ENCODE measurements at places on chromosomes 5 and 9. TPM values are rescaled to one million over a fixed set of nuclear protein-coding genes. Genes with fewer than 3 reads are reported as not detected.
A peak's percentile ranks its signal among the peaks of the same experiment; 100 is the strongest.

DNA sequence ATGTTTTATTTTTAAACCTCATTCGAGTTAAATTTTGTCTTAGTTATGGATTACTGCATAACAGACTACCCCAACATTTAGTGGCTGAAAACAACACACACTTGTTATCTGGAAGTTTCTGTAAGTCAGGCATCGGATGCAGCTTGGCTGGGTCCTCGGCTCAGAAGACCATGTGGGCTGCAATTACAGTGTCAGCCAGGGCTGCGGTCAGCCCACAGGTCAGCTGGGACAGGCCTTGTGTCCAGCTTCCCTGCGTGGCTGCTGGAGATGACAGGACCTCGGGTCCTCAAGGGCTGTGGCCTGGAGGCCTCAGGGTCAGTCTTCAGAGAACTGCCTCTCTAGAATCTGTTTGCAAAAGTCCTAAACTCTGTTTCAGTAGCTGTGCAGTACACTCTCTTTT lies 219.0 kb upstream of the IRX1 start:
- no peak for DNase-seq

- DNase-seq: no peak
These were observed 89.9 kb downstream of the PAM start for GRCh38 chr5:102845041-102845440.

DNA sequence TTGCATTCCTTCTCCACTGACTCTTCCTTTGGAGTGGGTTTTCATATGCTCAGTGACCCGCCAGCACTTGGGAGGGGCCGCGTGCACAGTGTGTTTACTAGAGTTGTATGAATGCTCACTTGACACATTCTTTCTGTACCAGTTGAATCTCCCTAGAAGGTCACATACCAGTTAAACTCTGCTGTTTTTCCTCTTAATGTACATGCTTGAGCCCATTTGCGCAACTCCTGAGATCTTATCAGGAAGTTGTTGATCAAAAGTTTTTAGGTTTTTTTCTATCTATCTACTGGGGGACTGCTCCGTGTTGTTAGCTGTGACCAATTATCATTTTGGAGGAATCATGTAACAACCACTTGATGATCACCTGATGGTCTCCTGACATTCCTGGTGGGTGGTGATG lies 392.7 kb downstream of the CDH9 start:
- DNase-seq: no peak

DNA sequence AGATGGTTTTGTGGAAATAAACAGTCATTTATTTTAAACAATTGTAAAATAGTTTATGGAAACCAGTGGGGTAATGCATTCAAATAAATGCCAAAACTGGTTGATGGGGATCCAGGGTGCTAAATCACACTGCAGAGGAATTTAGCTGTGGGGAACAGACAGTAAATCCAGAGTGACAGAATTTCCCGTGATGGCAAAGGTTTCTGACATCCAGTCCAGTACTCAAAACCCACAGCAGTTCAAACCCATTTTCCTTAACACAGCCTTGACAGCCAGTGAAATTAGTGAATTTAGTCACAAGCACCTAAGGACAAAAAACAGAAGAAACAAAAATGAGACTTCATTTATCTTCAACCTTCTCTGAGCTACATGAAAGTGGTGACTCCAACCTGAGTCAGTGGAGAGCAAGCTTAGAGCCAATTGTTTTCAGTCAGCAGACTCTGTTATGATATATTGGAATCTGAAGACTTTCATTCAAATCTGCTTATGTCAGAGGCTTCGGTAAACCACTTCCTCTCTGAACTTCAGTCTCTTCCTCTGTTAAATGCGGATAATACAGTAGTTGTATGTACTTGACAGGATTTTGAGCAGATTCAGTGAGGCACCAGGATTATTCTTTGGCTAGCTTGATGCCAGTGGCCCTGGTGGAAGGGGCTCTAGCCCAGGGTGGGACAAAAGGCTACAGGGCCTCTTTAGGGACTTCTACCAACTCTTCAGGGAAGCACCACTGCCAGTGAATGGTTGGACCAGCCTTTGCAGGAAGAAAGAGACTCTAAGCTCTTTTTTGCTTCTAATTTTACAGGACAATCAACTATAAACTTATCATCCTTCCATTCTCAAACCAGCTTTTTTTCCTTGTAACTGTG lies 185.3 kb downstream of the MAPKAP1 start:
- peak; percentile 76 for DNase-seq

- DNase-seq: peak; percentile 6
These were observed 265.8 kb upstream of the TRPC7 start for GRCh38 chr5:136631186-136631585.

DNA sequence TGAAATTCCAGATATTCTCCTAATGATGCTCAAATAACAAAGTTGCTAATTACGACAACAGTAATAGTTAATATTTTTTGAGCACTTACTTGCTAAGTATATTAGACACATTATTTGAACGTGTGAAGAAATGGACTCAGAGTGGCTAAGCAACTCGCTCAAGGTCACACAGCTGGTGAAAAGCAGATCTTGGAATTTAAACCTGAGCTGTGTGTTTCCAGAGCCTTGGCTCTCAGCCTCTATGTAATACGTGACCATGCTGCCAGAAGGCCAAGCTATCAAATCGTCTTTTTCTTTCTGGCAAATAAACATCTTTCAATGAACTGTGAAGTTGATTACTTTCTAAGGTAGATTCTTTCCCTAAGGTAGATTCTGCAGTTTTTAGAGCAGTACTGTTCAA lies 61.6 kb downstream of the KCTD16 start:
- no peak for DNase-seq

DNA sequence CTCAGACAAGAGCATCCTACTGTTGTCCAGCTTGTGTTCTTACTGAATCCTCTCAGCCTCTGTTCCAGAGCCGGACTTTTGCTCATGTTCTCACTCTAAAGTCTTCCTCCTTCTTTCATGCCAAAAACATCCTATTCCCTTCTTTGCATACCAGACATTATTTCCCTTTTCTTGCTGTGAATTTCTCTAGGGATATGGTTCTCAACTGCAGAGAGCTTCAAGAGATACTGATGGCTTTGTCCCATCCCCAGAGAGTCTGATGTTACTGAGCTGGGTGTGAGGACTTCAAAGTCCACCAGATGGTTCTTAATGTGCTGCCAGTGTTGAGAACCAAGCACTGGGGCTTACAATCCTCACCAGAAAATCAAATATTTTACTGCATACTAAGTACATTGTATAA lies 98.6 kb upstream of the FER start:
- no peak for DNase-seq

GRCh38 chr9:12718482-12719026 lies 25.4 kb downstream of the TYRP1 start:
- peak; percentile 52 for DNase-seq

Gene FOXD4L3
- not detected for total RNA-seq

Gene HRH2
- total RNA-seq: not detected
